ENCODE measurements at places on chromosomes 2 and 18. TPM values are rescaled to one million over a fixed set of nuclear protein-coding genes. Genes with fewer than 3 reads are reported as not detected.

CXCR1 gene
- total RNA-seq = not detected

DNA sequence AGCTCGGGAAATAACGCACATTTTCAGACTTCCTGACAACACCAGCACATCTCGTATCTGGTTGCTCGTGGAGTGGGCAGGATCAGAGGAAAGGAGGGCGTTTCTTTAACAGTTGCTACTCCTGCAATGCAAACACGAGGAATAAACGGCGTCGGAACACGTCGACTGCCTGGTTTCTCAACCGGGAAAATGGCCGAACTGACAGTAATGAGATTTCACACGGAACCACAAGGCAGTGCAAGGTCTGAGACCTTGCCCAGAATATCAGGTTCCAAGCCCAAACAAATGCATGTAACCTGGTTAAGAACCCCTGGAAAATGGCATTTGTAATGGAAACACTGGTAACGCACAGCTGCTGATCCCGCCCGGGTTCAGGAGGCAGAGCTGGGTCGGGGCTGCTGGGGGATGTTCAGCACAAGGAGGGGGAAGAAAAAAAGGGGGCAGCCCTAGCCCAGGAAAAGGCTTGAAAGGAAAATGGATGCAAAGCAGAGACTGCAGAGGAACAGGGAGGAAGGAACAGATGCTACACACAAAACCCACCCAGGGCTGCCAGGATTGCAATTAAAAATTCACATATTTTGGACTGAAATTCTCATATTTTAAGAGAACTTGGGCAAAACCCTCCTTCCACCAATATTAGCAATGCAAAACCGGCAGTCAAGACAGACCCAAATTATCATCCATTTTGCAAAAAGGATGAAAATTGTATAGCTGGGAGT is 61.6 kb upstream of the KLHL29 start:
- DNase-seq = no peak

SERPINB13 gene
- total RNA-seq = not detected

PLGLB1 gene
- 0.54 TPM for total RNA-seq
